ENCODE measurements at places on chromosomes 16 and 17.

DNA sequence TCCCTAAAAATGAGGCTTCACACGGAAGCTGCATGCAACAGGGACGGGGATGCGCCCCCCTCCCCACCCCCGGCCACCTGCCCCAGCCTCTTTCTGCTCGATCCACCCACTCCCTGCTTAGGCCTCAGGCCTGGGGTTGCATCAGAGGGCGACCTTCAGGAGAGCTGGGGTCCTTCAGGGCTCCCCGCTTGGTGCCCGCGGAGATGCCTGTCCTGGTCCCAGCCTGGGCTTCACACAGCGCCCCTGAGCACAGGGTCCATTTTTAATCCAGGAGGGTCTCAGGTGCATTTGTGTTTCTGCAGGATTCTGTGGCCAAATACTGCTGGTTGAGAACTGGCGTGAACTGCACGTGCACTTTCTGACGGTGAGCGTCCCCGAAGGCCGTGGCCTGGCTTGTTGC is 7.4 kb upstream of the APRT start:
- no peak for DNase-seq

- no peak for DNase-seq
These were observed 12.0 kb upstream of the CD300A start for GRCh38 chr17:74454197-74455024.

DNA sequence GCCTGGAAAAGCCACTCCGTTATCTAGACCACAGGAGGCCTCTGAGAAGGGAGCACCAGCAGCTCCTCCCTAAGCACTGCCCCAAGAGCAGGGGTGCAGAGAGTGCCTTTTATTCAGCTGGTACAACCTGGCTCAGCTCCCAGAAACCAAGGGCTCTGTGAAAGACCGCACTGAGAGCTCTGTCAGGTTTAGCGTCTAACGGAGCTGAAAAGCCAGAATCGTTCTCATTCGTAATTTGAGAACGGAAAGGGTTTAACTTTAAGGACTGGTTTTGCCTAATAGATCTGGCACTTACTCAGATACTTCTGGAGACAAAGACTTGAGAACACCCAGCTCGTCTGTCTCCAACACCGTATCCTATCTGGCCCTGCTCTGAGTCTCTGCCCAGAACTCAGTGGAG is 13.5 kb downstream of the MPG start:
- DNase-seq = no peak

GRCh38 chr16:66651474-66651765 is 45.1 kb downstream of the CMTM4 start:
- no peak for DNase-seq

- DNase-seq = no peak
These were observed 14.0 kb downstream of the AARSD1 start for GRCh38 chr17:42950044-42950783.

DNA sequence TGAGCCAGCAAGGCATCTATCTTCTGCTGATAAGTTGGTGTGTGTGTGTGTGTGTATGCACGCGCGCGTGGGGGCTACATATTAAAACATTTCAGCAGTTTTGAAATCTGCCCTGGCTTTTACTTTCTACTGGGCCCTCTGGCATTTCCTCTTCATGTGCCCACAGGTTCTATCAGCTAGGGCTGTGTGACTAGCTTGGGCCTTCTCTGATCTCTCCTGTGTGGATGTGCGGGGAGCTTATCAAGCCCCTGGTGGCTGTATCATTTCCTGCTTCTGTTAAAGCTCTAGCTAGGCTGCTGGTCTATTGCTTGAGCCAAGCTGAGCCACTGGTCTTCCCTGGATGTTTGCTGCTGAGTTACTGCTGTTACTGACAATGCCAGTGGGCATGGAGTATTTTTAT is 132.5 kb downstream of the AATF start:
- no peak for DNase-seq

Measured in AG09309 (cell line).